ENCODE measurements at places on chromosomes 7 and 10.

DNA sequence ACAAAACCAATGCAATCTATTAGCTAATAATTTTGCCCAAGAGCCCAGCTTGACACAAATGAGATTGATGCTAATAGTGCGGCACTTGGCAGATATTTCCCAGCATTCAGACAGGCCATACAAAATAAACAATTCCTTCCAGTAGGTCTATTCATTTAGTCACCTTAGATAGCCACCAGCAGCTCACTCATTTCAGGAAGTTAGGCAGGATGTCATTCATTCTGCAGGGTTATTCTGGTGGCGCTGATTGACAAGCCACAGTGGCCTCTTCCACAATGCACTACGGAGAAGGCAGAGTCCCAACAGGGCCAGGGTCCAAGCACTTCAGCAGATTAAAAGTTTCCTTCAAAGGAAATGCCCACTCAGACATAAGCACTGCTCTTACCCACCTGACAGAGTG is 55.8 kb downstream of the PIK3AP1 start:
- no peak for DNase-seq

DNA sequence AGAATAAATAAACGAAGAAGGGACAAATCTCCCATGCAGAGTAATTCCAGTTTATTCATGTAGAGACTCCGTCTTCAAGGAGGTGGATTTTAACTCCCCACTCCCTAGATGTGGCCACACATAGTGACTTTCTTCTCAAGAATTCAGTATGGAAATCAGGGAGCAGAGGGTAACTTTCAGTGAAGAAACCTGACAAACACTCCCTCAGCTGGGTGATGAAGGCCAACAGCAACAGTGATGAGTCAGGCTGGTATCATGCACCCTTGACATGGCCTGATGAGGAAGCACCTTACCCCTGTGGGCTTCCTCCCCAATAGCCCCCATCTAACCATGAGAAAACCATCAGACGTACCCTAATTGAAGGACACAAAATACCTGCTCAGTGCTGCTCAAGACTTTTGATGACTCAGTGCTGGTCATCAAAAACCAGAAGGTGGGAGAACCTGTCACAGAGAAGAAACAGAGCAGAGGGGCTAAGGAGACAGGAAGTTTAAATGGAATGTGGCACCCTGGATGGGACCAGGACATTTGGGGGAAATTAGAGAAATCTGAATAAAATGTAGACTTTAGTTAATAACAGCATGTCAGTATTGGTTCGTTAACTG is 50.6 kb downstream of the ADAMTS14 start:
- DNase-seq, result no peak

DNA sequence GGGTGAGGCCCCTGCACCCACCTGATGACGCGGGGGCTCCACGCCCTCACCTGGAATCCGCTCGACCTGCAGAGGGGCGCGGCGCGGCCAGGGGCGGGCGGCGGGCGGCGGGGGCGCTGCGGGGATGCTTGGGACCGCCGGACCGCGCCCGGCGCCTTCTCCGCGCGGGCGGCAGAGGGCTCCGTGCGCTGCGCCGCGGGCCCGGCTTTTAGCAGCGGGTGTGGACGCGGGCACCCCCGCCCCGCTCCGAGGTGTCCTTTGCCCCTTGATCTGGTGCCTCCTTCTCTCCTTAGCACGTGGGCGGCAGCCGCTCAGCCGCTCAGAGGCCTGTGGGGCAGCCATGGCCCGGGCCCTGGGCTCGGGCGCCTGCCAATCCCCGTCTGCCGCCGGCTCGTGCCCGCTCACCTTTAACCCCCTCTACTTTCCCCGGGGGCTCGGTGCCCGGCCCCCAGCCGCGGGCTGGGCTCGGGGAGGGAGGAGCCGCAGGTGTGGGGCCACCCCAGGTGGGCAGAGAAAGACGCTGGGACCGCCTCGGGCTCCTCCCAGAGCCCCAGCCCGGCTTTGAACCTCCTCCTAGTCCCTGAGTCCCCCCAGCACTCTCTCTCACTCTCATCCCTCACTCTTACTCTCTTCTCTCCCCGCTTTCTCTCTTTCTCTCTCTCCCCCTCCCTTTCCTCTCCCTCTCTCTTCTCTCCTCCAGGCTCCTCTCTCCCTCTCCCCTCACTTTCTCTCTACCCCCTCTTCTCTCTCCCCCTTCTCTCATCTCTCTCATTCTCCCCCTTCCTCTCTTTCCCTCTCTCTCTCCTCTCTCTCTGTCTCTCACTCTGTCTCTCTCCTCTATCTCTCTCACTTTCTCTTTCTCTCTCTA is 19.7 kb upstream of the VPS37D start:
- no peak for DNase-seq

DNA sequence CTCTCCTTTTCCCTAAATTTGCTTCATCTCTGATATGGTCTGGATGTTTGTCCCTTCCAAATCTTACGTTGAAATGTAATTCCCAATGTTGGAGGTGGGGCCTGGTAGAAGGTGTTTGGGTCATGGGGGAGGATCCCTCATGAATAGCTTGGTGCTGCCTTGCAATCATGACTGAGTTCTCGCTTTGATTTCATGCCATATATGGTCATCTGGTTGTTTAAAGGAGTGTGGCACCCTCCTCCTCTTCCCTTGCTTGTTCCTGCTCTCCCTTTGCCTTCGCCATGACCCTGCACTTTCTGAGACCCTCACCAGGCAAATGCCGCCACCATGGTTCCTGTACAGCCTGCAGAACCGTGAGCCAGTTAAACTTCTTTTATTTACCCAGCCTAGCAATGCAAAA is 14.5 kb downstream of the NOBOX start:
- no peak for DNase-seq

- no peak for DNase-seq
Measured at GRCh38 chr10:9560976-9561375, 1456.7 kb upstream of the CELF2 start.

GRCh38 chr7:98209166-98209920 is 1.9 kb upstream of the BHLHA15 start:
- DNase-seq, result no peak

- DNase-seq, result no peak
Measured at GRCh38 chr10:48670978-48671913, 13.4 kb upstream of the WDFY4 start.

DNA sequence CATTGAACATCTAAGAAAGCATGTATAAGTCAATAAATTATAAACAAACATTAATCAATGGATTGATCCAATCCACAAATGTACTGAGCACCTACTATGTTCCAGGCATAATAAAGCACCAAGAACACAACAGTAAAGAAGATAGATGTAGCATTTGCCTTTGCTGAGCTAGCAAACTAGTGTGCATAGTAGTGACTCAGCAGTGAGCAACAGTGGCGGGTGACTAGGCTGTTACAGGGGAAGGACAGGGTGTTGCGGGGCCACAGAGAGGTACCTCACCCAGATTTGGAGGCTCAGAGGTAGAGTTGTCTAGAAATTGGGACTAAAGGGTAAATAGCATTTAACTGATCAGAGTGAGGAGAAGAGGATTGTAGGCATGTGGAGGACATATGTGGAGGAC is 83.6 kb downstream of the NXPH1 start:
- no peak for DNase-seq

DNA sequence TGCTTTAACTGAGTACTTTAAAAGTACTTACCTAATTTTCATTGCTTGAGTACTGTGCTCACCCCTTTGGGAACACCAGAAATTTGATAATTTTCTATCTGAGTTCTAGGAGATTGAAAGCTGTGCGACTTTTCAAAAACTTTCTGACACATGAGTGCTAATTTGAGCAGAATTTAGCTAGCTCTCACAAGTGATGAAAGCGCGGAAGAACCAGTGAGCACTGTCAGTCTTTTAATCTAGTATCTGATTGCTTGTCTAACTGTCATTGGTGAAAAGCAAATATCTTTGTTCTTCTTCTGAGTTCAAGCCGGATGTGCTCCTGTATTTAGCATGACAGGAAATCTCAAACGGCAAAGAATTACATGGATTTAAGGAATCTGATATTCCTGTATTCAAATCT is 899.4 kb downstream of the CNTNAP2 start:
- no peak for DNase-seq

DNA sequence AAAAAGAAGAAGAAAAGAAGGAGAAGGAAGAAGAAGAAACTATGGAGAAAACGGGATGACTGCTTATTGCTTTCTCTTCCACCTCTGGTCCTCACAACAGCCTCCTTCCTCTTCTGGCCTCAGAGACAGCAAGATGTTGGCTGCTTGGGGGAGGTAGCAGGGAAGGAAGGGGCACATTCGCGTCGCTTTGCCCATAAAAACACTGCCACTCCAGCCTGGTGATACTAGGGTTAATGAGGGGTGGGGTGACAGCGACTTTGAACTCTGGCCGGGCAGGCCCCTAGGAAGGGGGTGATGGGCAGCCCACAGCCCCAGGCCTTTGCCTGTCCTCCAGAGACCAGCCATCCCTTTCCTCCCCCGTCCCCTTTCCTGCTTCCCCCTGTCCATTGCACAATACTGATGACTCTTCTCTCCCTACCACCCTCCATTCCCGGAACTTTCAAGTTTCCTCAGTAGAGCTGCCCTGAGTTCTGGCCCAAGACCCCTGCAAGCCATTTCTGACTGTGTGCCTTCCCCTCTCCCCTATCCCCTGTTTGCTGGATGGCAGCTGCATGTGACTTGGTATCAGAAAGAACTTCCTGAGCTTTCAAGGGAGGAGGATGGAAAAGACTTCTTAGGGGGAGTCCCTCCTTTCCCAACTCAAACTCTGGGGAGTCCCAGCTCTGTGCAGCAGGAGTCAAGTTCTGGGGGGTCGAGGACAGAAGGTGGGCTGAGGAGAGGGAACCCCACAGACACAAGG is 2.2 kb upstream of the CUEDC2 start:
- no peak for DNase-seq

DNA sequence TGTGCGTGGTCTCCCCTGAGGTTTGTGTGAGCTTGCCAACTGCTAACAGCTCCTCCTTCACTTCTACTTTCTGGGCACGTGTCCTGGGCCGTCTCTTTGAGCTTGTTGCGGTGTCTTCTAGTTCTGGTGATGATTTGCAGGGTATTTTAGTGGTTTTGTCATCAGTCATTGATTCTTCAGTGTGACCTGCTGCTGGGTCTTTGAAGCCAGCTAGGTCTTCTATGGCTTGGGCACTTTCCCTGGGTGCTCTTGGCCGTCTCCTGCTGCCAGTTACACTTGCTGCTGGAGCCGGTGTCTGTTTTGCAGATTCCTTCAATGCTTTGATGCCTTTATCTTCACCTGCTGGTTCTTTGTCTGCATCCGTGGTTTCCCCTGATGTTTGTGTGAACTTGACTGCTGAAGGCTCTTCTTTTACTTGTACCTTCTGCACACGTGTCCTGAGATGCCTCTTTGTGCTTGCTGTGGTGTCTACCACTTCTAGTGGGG is 23.0 kb downstream of the MKI67 start:
- no peak for DNase-seq
